Choroid plexus epithelial cell (primary cell): ENCODE measurements at places on chromosomes 5 and 9.

- DNase-seq: peak; percentile 74
Measured at GRCh38 chr9:121222524-121223171, 21.0 kb upstream of the RAB14 start.

- DNase-seq: no peak
Measured at GRCh38 chr5:143474616-143475015, 71.1 kb upstream of the NR3C1 start.

GRCh38 chr5:104635227-104635626 lies 1072.6 kb upstream of the NUDT12 start:
- peak; percentile 72 for DNase-seq

GRCh38 chr5:136769900-136770684 lies 404.7 kb upstream of the TRPC7 start:
- peak; percentile 89 for DNase-seq

DNA sequence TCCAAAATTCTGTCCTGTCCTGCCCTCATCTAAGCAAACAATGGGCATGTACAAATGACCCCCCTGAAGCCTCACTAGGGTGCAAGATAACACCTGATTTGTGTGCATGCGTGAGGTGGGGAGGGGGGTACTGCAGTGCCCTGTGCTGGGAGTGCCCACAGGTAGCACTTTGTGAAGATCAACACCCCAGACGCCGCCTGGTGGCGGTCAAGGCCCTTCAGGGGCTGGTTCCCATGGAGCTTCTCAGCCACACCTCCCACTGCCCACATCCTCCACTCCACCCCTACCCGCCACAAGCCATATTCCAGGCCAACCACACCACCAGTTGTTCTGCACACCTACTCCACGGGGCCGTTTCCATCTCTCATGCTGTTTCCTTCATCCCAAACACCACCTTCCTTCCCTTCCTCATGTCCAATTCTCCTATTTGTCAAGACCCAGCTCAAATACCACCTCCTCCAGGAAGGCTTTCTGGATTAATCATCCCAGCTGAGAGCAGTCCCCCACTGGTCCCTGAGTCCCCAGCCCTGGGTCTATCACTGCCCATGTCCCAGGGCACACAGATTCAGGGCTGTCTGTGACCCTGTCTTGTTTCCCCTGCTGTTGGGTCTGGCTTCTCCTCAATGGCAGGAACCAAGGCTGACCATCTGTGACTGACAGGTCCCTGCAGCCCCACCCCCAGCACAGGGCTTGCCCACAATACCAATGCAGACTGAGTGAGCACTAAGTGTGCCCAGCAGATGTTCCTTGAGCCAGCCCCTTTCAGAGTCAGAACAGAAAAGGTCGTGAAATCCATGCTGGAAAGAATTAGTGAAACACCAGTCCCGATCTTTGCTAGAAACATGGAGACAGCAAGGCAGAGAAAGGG lies 178.4 kb downstream of the PAX5 start:
- peak; percentile 7 for DNase-seq

DNA sequence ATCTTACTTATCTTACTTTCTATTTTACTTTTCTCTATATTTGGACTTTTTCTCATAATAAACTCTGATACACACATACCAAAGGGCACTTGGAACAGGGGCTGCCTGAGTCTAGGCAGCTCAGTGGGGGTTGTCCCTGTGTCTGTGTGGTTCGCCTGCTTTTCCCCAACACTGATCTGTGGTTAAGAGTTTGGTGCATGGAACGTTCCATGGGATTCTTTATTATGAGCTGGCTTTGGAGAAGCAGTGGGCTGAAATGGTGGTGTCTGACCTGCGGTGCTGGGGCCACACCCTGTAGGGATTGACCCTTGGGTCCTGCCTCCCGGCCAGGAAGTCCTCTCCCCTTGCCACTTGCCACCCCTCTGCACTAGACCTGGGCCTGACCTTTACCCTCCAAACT lies 47.4 kb downstream of the ANKRD33B start:
- DNase-seq: peak; percentile 71
